ENCODE measurements at places on chromosomes 13 and 19.

GRCh38 chr13:35787937-35788336, 311.4 kb upstream of the MAB21L1 start:
- no peak for DNase-seq

DNA sequence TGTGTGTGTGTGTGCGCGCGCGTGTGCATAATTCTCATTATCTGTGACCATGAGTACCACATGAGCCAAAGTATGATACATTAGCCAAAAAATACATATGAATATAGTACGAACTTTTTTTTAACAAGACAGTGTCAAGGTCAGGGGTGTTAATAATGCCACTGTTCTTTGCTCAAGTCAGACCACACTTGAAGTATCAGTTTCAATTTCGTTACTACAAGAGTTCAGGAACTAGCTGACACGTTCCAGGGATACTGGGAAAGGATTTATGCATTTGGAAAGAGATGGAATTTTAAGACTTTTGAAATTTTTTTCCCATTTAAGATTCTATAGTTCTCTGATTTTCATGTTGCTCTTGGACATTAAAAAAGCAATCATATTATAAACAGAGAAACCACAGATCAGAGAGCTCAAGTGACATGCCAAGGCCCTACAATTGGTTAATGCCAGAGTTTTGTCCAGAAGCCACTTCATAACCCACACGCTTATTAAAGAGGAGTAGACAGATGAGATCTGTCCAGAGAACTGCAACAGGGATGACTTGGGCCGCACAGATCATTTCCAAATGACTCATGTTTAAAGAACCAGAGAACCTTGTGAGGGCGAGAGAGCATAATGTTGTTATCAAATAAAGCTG, 718.8 kb upstream of the SGCG start:
- no peak for DNase-seq

- DNase-seq = no peak
Observed at GRCh38 chr13:102038787-102039186, 363.1 kb downstream of the FGF14 start.

DNA sequence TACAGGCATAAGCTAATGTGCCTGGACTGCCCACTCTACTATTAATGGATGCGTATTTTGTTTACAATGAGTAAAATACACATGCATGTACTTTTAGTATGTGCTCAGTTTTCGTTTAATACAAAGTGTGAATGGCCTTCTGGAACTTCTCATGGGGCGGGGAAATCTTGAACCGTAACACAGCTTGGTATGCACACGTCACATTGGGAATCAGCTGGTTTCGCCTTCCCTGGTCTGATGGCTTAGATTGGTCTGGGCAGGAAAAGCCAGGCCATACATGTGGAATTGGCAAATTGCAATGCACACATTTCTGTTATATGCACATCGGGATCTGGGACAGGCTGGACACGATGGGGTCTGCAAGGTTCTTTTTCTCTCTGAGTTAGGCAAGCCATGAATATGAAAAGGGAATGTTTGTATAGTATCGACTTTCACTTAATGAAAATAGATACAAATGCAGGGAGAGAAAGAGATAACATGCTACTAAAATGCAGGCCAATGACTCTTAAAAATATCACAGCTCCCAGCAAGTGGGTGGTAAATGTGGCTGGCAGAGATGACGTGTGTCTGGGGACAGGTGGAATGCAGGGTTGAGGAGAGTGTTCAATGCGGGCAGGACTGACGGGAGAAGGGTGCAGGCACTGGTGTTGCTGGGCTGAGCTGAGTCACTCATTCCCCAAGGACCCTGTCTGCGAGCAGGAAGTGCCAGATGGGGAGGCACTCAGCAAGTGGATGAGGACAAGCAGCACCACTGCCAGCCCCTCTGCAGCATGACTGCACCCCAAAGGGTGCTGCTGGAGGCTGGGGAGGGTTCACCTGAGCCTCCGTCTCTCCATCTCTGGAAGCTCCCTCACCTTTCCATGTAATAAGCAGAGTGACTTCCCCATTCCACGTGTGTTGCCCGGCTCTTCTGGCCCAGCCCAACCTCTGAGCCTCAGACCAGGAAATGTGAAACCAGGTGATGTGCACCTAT, 204.0 kb upstream of the GPR12 start:
- DNase-seq = no peak

GRCh38 chr19:29715701-29716581, 880 bp upstream of the C19orf12 start:
- no peak for DNase-seq

DNA sequence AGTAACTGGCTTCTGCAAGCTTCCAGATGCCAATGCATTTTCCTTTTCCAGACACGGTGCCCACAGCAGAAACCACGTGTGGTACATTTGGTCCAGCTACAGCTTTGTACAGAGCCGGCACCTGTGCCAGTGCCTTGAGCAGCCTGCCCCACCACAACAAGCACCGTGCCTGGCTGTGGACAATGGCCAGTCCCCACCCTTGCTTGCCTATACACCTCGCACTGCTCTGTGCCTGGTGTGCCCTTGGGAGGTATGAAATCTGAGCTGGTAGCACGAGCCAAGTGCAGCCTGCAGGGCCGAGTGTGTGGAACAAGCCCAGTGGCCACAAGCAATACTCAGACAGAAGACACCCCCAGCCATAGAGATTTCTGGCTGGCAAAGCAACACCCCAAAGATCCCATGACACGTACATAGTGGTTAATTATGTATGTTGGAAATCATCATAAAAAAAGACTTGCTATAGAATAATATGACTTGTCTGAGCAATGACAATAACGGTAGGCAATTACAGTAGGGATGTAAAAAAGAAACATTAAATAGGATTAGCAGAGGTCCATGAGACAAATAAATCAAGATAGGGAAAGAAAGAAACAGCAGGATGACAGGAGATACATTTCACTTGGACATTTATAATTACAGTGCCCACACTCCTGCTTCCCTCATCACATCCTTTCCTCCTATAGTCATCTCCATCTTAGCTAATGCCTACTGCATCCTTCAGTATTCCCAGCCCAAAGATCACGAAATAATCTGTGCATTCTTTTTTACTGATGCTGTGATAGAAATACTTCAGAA, 1399.5 kb downstream of the PCDH9 start:
- DNase-seq = no peak

DNA sequence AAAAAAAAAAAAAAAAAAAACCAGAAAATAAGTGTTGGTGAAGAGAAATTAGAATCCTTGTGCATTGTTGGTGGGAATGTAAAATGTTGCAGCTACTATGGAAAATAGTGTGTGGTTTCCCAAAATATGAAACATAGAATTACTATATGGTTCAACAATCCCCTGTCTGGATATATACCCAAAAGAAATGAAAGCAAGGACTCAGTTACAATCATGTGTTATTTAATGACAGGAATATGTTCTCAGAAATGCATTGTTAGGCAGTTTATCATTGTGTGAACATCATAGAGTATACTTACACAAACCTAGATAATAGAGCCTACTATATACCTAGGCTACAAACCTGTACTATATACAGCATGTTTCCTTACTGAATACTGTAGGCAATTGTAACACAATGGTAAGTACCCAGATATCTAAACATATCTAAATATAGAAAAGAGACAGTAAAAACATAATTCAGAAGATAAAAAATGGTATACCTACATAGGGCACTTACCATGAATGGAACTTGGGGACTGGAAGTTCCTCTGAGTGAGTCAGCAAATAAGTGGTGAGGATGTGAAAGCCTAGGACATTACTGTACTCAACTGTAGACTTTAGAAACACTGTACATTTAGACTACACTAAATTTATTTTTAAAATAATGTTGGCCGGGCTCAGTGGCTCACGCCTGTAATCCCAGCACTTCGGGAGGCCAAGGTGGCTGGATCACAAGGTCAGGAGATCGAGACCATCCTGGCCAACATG, 25.7 kb upstream of the SLC7A1 start:
- no peak for DNase-seq

DNA sequence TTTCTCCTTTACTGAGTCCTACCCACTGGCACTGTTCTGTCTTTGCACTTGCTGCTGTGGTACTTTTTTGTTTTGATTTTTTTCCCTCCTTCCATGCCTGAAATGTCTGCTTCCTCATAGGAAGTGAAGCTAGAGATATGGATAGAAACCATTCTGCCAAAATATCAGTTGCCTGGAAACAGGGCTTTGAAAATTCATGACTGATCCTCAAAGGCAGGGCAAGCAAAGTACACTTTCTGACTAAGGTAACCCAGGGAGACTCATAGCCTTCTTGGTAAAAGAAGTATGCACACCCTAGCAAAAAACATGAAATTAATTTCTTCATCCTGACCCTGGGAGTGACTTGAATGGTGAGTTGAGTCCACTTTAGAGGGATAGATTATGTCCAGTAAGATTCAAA, 329.8 kb downstream of the MYO16 start:
- no peak for DNase-seq

DNA sequence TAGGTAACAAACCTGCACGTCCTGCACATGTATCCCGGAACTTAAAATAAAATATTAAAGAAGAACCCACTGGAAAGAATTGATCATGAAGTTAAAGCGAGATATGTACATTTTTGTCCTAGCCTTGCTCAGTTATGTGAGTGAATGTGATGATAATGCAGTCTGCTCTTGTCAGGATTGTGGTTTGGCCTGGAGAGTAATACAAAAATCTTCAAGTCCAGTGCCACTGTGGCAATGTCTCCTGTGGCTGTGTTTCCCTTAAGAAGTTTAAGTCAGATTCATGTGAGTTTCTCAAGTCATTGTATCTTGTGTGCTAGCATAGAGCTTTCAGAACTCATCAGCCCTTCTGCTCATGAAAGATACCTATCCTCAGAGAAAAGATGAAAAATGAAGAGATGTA, 18.0 kb upstream of the ITGBL1 start:
- DNase-seq = no peak

- DNase-seq = peak; percentile 92
Observed at GRCh38 chr19:41595258-41595889, 19.4 kb downstream of the CEACAM21 start.

- DNase-seq = no peak
Observed at GRCh38 chr19:50548191-50549058, 19.8 kb downstream of the LRRC4B start.

GRCh38 chr13:93589788-93590187, 363.2 kb downstream of the GPC6 start:
- DNase-seq = no peak
